ENCODE measurements at places on chromosomes 13 and 19. TPM values are rescaled to one million over a fixed set of nuclear protein-coding genes. Genes with fewer than 3 reads are reported as not detected.
A peak's percentile ranks its signal among the peaks of the same experiment; 100 is the strongest.

- no peak for DNase-seq
These were observed 600 bp upstream of the CAPN12 start for GRCh38 chr19:38744874-38745273.

GRCh38 chr19:35228177-35228930, at the start of gene FAM187B:
Gene FAM187B (minus strand): TSS chr19:35228739. CDS start chr19:35228680, 59 bp downstream.
- DNase-seq: peak; percentile 25

- no peak for DNase-seq
These were observed 497.7 kb downstream of the MYO16 start for GRCh38 chr13:109126891-109127641.

HSPH1 gene
- total RNA-seq: 253 TPM

Data from activated naive CD4-positive, alpha-beta T cell treated with anti-CD3 and anti-CD28 coated beads, Interleukin-2, amount 50 U/mL, for 72 hours (primary cell).